ENCODE measurements at places on chromosomes 3 and 15.
A peak's percentile ranks its signal among the peaks of the same experiment; 100 is the strongest.

DNA sequence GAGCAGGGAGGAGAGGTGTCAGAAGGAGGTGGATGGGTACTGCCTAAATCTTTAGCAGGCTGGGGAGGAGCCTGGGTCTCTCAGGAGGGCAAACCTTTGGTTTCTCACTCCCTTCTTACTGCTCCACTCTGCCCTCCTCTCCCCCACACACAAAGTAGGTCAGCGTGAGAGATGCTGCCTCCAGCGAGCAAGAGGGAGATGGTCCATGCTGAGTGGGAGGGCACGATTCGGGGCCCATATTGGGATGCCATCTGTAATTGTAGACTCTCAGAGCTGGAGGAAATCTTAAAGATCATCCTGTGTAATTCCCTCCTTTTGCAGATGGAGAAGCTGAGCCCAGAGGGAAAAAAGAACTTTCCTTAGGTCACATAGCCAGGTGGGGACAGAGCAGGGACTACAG is 34.2 kb upstream of the SYN2 start:
- DNase-seq = no peak

- no peak for DNase-seq
Measured at GRCh38 chr3:9512456-9513045, 41.1 kb downstream of the LHFPL4 start.

GRCh38 chr3:23752126-23752525 is 53.6 kb upstream of the UBE2E1 start:
- no peak for DNase-seq

- no peak for DNase-seq
Measured at GRCh38 chr3:189325454-189325853, 153.7 kb downstream of the TPRG1 start.

GRCh38 chr3:186081678-186082077 is 27.2 kb downstream of the ETV5 start:
- DNase-seq = no peak

- no peak for DNase-seq
Measured at GRCh38 chr3:100150473-100150872, 36.2 kb upstream of the FILIP1L start.

DNA sequence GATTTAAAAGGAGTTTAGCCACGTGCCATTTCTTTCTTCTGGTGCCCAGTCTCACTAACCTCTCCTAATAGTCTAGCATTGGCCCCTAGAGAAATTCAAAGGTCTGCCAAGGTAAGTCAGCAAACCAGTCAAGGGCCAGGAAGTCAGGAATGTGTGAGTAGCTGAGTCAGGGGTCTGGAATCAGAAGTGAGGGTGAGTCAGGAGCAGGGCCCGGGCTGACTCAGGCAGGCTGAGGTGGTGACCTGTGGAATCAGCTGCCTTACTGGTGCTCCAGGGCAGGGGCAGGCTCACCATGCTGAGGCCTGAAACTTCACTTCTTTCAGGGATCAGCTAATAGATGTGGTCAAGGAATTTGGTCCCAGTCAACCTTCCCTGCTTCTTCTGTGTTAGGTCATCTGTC is 105.8 kb upstream of the MYZAP start:
- DNase-seq = no peak

DNA sequence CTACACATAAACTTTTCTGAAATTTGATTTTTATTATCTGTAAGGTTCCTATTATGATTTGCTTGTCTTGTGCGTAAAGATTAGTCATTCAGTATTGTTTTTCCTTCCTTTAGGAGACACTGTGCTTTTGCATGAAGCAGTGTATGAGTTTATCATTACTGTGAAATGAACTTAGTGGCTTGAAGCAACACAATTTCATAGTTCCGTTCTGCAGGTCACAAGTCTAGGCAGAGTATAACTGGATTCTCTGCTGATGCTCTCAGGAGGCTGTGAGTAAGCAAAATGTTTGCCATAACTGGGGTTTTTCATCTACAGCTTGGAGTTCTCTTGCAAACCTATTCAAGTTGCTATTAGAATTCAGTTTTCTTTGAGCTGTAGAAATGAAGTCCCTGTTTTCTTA is 1136.1 kb downstream of the OTOL1 start:
- no peak for DNase-seq

GRCh38 chr15:57835119-57835518 is 128.6 kb downstream of the POLR2M start:
- DNase-seq = no peak

GRCh38 chr3:143203142-143203541 is 83.6 kb downstream of the CHST2 start:
- DNase-seq = no peak

DNA sequence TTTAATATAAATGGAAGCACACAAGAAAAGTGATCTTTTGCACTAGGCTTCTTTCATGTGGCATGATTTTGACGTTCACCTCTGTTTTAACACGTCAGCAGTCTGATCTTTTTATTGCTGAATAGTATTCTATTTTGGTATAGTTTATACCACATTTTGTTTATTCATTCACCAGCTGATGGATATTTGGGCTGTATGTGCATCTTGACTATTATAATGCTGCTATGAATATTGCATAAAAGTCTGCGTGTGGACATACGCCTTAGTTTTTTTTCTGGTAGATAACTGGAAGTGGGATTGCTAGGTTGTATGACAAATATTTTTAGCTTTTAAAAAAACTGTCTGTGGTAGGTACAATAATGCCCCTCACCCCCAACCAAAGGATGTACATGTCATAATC is 14.4 kb downstream of the NAA50 start:
- no peak for DNase-seq

DNA sequence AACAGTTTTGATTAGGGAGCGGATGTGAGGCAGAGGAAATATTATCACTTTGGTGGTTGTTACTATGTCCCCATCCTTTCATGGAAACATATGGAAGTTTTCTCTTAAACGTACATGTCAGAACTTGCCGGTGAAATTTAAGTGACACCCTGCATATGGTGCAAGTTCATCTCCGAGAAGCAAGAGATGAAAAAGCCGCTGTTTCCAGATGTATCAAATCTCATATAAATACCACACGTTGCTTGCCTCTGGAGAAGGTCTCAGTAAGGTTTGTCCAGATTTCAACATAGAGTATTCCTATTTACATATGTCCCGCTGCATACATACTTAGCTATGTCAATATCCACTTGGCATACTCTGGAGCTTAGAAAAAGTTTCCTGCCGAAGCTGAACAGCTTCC is 172.2 kb upstream of the ICE2 start:
- DNase-seq = no peak

- DNase-seq = no peak
Measured at GRCh38 chr3:20015525-20015924, 3.5 kb upstream of the PP2D1 start.

- no peak for DNase-seq
Measured at GRCh38 chr3:136962927-136963326, 5.1 kb downstream of the IL20RB start.

GRCh38 chr3:98329392-98330124 is 24.1 kb upstream of the OR5K4 start:
- no peak for DNase-seq

- DNase-seq = no peak
Measured at GRCh38 chr15:75669191-75669878, 21.6 kb downstream of the SNX33 start.

- DNase-seq = no peak
Measured at GRCh38 chr3:41693799-41694198, 268.1 kb downstream of the ULK4 start.

DNA sequence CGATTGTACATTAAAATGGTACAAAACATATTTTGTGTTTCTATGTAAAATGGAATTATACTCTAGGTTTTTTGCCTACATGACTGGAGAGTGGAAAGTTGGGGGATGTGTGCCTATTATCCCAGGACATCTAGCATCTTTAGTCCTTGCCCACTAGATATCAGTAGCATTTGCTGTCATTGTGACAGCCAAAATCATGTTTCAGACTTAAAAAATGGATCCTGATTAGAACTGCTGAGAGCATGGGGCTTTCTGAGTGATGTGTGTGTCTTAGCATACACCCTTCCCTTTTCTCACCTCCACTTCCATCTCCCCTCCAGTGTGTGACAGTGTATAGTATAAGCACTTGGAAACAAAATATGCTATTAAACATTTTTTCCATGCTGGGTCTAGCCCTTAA is 13.3 kb downstream of the ARMC8 start:
- no peak for DNase-seq

DNA sequence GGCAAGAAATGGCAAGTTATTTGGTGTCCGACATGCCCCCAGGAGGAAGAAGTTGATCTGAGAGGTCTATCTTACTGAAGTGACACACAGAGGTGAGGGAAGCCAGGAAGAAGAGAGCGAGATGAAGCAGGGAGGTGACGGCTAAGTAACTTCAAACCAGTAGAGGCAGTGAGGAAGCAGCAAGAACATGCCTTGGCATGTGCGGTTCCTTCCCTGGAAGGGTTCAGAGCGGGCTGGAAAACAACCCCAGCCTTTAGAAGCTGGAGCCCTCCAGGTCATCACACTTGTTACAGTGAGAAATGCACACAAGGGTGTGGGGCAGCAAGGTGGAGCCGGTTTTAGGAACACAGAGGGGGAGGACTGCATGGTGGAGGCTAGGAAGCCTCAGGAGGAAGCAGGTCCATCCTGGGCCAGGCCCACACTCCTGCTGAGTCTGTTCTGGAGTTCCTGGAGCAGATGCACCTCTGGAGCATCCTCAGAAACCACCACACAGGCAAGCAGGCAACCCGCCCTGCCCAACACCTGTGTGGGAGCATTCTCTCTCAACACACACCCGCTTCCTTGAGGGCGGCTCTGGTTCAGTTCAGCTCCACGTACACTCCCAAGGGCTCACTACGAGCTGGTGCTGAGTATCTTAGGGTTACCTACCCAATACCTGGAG is 47.1 kb downstream of the POC1A start:
- no peak for DNase-seq

DNA sequence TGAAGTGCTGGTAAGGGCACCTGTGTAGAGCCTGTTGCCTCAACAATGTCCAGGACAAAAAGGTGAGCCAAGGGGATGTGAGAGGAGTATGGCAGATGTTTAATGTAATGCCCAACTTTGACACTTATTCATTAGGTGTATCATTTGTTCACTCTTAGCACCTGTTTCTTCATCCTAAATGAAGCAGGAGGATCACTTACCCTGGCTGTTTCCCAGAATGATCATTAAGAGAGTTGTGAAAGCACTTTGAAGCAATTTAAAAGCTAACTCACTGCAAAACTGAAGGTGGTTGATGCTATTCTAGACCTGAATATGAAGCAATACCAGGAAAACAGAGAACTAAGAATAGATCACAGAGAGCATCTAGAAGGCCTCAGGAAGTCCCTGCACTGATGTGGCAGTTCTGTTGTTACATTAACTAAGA is 3.4 kb upstream of the HHLA2 start:
- DNase-seq = no peak

DNA sequence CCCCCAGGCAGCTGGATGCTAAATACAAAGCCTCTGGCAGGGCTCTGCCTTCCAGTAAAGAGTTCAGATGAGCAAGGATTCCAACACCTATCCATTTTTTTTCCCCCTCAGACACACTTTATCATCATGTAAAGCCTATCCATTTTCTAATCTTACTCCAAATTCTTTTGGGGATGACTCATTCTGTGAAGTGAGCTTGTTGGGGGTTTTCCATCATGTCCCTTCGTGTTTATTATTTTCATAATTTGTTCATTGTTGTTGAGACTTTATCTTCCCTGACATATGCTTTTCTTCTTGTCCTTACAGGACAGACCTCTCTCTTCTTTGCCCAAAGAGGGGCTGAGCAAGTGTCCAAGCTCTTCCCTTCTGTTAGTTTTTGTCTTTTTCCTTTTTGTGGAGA is 34.7 kb upstream of the SH3BP5 start:
- no peak for DNase-seq

- no peak for DNase-seq
Measured at GRCh38 chr15:58677426-58677825, 72.1 kb downstream of the ADAM10 start.

GRCh38 chr3:88758676-88759075 is 348.7 kb upstream of the EPHA3 start:
- no peak for DNase-seq

DNA sequence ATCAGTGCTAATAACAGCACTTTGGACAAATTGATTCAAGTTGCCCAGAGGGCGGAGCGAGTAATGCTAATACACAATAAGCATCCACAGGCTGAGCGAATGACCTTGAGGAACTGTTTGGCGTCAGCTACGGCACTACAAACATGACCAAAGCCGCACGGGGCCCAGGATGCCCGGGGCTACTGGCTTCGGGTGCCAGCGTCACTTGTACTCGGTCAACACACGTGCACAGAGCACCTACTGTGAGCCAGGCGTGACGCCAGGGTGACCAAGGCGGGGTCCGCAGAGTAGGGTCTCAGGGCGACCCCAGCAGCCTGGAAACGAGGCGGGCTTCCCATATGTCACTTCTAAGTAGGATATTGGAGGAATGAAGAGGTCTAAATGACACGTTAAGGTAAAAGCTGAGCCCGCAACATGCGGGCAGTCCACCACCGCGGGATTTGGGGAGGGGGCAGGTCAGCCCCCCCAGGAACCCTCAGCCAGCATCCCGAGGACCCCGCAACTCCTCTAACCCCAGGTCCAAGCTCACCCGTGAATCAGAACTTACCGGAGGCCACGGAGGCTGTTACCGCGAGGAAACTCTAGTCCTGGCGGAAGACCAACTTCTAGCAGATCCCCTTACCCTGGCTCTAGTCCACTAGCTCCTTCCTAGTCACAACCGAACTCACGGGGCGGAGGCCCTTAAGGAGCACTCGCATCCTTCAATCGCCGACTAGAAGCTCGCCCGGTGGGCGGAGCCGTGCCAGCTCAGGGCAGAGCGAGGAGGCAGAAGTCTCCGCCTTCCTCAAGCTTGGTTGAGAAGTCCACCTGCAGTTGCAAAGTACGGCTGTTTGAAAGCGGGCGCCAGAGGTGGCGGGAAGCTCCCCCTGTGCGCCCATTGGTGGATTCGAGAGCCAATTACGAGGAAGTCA is at the start of gene CEP152:
Gene CEP152 (minus strand): TSS at position 656 of the 911 bp plus-strand sequence. CDS start 5,420 bp downstream, outside the sequence.
- DNase-seq = peak; percentile 96

- no peak for DNase-seq
Measured at GRCh38 chr15:77506311-77507142, 85.8 kb downstream of the HMG20A start.

DNA sequence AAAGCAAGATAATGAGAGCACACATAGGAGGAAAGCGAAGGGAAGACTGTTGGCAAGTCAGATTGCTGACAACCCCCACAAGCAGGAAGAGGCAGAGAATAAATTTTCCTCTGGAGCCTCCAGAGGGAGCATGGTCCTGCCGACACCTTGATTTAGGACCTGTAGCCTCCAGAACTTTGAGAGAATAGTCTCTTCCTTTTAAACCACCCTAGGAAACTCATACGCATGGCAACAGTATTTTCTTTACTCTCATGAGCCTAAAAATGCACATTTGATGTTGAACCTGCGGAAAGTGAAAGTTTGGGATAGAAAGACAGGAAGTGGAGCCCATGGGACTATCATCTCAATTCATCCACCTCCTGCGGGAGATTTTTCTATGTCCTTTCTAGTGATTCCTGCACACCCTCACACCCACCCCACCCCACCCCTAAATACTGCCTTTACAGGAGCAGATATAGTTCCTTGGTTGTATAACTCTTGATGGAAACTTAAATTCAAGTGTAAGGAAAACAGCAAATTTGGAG is 116.7 kb upstream of the LPP start:
- DNase-seq = no peak

DNA sequence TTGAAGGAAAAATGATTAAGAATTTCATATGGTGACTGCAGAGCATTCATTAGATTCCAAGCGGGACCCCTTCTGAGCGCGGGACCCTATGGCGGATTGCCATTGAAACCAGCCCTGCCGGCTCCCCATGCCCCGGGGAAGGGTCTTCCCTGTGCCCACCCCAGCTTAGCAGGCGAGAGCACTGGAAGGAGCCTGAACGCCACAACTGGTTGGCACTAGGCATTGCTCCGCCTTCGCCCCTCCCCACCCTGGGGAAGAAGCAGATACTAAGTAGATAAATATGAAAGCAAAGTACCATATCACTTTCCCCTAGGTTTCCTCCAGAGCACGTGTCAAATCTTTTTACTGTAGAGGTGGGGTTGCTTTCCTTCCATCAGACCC is 70.7 kb downstream of the CYP19A1 start:
- DNase-seq = no peak

Data from AG04449 (cell line).